ENCODE measurements at places on chromosomes 3 and 15.

- no peak for DNase-seq
Observed at GRCh38 chr3:141352262-141352984, 15.9 kb upstream of the ZBTB38 start.

GRCh38 chr3:7266551-7266950 lies 405.6 kb downstream of the GRM7 start:
- no peak for DNase-seq

- DNase-seq = no peak
Observed at GRCh38 chr3:143067201-143067600, 52.4 kb upstream of the CHST2 start.

- DNase-seq = no peak
Observed at GRCh38 chr15:57150066-57150865, 226.0 kb upstream of the CGNL1 start.

DNA sequence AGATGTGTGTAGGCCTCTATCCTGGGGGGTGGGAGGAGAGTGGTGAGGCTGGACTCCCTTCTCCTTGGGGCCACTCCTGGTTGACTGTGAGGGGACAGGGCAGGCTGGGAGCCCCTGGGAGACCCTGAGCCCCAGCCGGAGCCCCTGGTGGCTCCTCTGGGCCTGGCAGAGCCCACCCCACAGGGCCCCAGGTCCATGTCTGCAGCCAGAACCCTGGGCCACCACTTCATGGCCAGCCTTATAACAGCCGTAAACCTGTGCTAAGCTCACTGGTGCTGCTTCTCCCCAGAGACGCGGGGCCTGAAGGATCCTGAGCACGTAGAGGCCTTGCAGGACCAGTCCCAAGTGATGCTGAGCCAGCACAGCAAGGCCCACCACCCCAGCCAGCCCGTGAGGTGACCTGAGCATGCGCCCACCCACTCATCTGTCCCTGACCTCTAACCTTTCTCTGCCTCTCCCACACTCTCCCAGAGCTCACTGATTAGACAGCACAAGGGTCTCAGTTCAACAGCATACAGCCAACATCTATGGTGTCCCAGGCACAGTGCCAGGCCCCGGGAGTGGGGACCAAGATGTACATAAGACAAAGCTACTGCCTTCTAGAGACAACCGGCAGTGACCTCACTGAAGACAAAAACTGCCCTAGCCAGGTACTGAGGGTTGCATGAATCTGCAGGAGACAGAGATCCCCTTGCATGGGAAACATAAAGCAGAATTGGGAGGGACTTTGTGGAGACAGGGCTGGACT lies 3.5 kb downstream of the NR2E3 start:
- DNase-seq = no peak

Measured in HuH-7 (cell line).